ENCODE measurements at places on chromosomes 1 and 21. TPM values are rescaled to one million over a fixed set of nuclear protein-coding genes. Genes with fewer than 3 reads are reported as not detected.

DNA sequence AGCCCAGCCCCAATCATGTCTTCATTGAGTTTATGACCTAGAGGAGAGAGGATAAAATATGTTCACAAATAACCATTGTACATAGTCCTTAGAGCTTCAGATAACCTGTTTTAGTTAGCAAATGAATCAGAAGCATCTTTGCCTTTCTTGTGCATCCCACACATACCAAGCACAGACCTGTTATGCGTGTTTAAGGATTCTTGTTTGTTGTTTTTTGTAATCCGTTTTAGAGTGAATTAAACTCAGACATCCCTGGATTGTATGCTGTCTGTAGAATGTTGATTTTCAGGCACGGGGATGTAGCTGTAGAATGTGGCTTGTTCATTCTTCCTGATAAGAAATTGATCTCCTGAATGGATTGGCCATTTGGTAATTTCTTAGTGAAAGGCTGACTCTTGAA lies 135.8 kb downstream of the EDEM3 start:
- H3K4me3 ChIP-seq = no peak overlapping the region
- H3K27me3 ChIP-seq = no peaks in the 10 kb centered on the region
- no peaks in the 10 kb centered on the region for H3K4me1 ChIP-seq
- no peaks in the 10 kb centered on the region for H3K36me3 ChIP-seq
- no peak overlapping the region for H3K27ac ChIP-seq

- H3K27me3 ChIP-seq = no peaks in the 10 kb centered on the region
- no peak overlapping the region for H3K27ac ChIP-seq
- H3K4me3 ChIP-seq = no peak overlapping the region
- H3K36me3 ChIP-seq = no peaks in the 10 kb centered on the region
- no peaks in the 10 kb centered on the region for H3K4me1 ChIP-seq
Observed at GRCh38 chr21:39866093-39866492, 1.1 kb upstream of the PCP4 start.

DNA sequence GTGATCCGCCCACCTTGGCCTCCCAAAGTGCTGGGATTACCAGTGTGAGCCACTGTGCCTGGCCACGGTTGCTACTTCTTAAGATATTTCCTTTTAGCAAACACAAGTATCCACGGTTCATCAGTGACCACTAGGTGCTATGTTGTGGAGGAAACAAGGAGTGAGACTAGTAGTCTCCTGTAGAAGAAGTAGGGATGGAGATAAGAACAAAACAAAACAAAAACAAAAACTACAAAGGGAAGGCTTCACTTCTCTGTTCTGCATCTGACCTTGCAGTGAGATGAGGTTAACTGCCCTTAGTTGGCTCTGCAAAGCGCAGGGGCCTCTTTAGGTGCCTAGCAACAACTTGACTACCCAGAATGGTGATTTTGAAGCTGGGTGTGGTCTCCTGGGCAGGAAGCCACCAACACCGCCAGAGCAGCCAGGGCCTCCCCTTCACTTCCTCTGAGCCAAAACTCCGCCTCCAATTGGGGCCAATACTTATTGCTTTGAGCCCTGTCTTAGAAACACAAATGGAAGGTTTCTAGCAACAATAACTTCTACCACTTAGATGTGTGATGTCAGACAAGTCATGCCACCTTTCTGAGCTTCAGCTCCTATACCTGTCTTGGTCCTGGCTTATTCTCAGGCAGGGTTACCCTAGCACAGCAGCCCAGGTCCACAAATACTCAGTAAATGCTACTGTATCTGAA lies 12.8 kb upstream of the CDC42 start:
- H3K36me3 ChIP-seq = no peaks in the 10 kb centered on the region
- peak overlapping the region; percentile 8 for H3K27ac ChIP-seq
- no peak overlapping the region for H3K4me3 ChIP-seq
- DNase-seq = peak; percentile 87
- H3K4me1 ChIP-seq = no peaks in the 10 kb centered on the region

DNA sequence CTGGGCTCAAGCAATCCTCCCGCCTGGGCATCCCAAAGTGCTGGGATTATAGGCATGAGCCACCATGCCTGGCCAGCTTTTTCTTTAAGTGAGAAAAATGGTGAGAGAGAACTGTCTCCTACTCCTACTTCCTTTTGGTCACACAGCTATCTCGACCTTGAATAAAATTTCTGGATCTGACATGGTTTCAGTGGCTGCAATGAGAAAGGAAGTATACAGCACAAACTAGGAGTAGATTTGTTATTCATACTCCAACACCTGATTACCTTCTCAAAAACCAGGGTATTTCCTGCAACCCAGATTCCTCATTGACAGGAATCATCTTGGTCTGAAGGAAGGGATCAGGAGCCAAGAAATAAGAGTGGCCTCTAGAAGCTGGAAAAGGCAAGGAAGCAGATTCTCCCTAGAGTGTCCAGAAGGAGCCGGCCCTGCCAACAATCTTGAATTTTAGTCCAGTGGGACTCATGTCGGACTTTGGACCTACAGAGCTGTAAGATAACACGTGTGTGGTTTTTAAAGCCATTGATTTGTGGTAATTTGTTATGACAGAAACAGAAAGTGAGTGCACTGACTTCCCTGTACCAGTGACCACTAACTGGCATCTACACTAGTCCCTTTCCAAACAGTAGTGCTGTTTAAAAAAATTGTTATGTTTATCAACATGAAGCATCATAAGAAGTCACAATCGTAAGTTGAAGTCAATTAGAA lies 516.6 kb downstream of the SMYD3 start:
- H3K4me3 ChIP-seq = no peak overlapping the region
- no peaks in the 10 kb centered on the region for H3K27me3 ChIP-seq
- DNase-seq = no peak
- no peak overlapping the region for H3K27ac ChIP-seq

DNA sequence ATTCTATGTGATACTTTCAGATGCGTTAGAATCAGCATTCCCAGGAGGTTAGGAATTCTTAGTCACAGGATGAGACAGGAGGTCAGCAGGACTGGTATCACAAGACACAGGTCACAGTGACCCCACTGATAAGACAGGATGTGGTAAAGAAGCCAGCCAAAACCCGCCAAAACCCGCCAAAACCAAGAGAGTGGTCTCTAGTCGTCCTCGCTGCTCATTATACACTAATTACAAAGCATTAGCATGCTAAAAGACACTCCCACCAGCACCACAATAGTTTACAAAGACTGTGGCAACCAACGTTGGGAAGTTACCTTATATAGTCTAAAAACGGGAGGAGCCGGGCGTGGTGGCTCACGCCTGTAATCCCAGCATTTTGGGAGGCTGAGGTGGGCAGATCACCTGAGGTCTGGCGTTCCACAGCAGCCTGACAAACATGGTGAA lies 13.9 kb upstream of the ACTA1 start:
- H3K4me1 ChIP-seq = no peaks in the 10 kb centered on the region
- H3K4me3 ChIP-seq = no peak overlapping the region
- no peak for DNase-seq
- H3K36me3 ChIP-seq = peaks cover 18% of the 10 kb centered on the region
- H3K27me3 ChIP-seq = no peaks in the 10 kb centered on the region

DNA sequence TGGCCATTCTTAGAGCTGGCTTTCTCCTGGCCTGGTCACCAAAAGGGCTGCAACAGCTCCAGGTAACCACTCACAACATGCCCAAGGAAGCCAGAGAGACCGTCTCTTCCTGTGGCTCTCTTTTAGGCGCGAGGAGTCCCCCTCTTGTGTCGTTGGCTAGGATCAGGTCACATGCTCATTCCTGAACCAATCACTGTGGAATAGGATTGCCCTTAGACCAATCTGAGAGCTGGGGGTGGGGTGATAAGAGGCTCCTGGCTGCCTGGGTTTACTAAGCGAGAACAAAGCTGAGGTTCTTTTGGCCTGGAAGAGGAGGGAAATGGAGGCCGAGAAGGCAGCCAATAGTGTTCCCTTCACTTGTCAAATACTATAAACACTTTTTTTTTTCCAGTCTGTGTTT lies 452.1 kb upstream of the PROX1 start:
- no peaks in the 10 kb centered on the region for H3K27me3 ChIP-seq
- no peak overlapping the region for H3K4me3 ChIP-seq
- H3K4me1 ChIP-seq = no peaks in the 10 kb centered on the region

GRCh38 chr1:38267037-38268036 lies 220.7 kb upstream of the POU3F1 start:
- H3K27ac ChIP-seq = no peak overlapping the region
- no peaks in the 10 kb centered on the region for H3K27me3 ChIP-seq
- H3K36me3 ChIP-seq = no peaks in the 10 kb centered on the region
- DNase-seq = no peak
- no peak overlapping the region for H3K4me3 ChIP-seq
- no peaks in the 10 kb centered on the region for H3K4me1 ChIP-seq

- H3K27me3 ChIP-seq = no peaks in the 10 kb centered on the region
- H3K4me3 ChIP-seq = no peak overlapping the region
- no peak for DNase-seq
- H3K4me1 ChIP-seq = no peaks in the 10 kb centered on the region
Observed at GRCh38 chr1:118101515-118101844, 83.5 kb downstream of the SPAG17 start.

GRCh38 chr1:218547957-218548730 lies 203.0 kb downstream of the TGFB2 start:
- no peaks in the 10 kb centered on the region for H3K27me3 ChIP-seq
- DNase-seq = no peak
- H3K4me3 ChIP-seq = no peak overlapping the region

DNA sequence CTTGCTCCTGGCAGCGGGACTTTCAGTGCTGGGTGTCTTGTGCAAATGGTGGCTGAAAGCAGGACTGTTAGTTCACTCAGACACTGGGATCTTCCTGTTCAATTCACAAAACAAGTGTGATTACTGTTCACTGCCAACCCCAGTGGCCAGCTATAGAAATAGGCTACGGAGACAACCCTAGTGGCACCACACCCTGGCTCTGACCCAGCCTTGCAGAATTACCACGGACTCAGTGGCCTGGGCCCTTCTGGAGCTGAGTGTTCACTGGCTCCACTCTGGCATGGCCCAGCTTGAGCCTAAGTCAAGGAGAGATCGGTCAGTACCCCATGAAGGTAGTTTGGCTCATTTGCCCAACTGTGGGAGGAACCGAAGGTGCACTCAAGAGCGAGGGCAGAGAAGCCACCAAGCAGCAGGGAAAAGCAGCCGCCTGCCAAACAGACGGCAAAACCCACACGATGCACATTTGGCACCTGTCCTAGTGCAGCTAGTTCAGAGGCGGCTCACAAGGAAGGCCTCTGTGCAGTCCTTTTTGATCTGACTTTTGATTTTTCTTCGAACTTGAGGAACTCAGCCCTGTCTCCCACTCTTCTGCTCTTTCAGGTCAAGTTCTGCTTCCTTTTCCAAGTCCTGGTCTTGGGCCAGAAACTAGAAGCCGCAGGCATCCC lies 5.9 kb downstream of the KIAA2013 start:
- DNase-seq = no peak
- H3K4me3 ChIP-seq = no peak overlapping the region
- H3K27me3 ChIP-seq = no peaks in the 10 kb centered on the region
- H3K4me1 ChIP-seq = no peaks in the 10 kb centered on the region
- no peaks in the 10 kb centered on the region for H3K36me3 ChIP-seq

DNA sequence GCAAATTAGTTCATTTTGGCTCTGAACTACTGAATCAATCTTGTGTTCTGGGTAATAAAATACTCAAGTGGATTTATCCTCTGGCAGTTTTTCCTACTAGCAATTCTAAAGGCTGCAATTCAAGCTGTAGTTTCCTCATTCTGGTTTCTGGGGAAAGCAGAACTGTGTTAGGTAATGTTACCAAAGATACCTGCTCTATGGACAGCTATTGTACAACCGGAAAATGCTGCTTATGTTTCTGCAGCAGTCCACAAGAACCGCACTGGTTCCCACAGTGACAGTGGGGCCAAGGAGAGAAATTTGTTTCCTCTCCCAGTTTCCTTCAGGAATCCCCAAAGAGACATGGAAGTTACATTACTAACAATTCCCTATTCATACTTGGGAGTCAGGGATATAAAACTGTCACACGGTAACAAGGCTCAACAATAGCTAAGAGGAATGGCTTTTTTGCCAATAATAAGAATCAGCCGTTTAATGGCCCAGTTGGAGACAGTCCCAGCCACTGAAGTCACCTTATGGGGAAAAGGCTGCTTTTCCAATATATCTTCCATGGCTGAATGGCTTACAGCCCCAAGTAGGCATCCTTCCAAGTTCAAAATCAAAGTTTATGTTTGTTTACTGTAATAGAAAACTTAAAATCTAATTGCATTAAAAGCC lies 52.6 kb downstream of the PCNX2 start:
- no peak overlapping the region for H3K4me3 ChIP-seq
- no peaks in the 10 kb centered on the region for H3K27me3 ChIP-seq
- DNase-seq = no peak
- no peaks in the 10 kb centered on the region for H3K36me3 ChIP-seq
- no peak overlapping the region for H3K27ac ChIP-seq

Gene NLRP3
- 4.0 TPM for total RNA-seq

Gene FCRL5
- 10.3 TPM for total RNA-seq

Gene GPR25
- total RNA-seq = 0.19 TPM

Gene MRPL39
- 24.1 TPM for total RNA-seq
